Coronary artery (tissue), 2 donors: ENCODE measurements at places on chromosomes 4 and X.

DNA sequence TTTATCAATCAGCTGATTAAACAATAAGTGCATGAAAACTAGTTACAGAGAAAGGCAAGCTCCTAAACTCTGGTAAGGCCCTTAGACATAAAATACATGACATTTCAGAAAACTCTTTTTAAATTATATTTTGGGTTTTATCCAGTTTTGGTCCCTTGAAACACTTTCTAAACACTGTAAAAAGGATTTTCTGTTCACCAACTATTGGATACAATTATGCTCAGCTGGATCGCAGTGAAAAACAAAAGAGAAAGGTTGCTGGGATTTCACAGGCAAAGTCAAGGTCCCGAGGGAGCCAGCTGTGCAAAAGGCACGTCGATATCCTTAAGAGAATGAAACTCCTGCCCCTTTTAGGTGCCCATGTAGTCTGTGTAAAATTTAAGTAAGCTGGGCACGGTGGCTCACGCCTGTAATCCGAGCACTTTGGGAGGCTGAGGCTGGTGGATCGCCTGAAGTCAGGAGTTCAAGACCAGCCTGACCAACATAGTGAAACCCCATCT lies 1018.4 kb upstream of the INTU start:
- DNase-seq: no peak

DNA sequence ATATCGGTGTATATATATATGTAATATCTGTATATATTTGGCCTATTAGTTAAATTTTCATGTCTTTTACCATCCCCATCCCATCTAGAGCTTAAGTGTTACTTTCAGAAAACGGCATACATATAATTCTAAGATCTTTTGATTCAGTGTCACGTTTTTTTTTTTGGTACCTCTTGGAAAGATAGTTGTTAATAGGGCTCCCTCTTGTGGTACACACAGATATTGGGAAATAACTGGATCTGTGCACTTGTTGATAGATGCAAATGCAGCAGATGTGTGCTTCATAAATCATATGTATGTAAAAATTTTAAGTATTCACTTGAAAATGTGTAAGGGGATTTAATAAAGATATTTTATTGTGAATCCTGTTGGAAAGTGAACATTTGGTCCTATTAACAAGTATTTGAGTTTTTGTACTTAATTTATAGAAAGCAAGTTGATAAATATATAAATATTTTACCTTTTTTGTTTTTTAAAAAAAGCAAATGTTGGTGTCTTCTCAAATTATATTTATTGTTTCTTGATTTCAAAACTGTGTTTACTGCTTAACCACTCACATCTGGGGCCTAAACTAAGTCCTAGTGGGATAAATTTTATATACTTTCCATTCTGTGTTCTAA lies 74.7 kb downstream of the PAQR3 start:
- DNase-seq: no peak

- DNase-seq: no peak
Observed at GRCh38 chr4:158811704-158812103, 42.9 kb downstream of the FNIP2 start.

GRCh38 chrX:24988314-24988713 lies 27.5 kb downstream of the ARX start:
- no peak for DNase-seq

GRCh38 chr4:1604706-1605205 lies 79.4 kb downstream of the FAM53A start:
- DNase-seq: no peak

GRCh38 chrX:150298841-150299551 lies 64.1 kb upstream of the MAMLD1 start:
- no peak for DNase-seq

GRCh38 chr4:1318046-1318375 lies 28.3 kb downstream of the MAEA start:
- DNase-seq: no peak

DNA sequence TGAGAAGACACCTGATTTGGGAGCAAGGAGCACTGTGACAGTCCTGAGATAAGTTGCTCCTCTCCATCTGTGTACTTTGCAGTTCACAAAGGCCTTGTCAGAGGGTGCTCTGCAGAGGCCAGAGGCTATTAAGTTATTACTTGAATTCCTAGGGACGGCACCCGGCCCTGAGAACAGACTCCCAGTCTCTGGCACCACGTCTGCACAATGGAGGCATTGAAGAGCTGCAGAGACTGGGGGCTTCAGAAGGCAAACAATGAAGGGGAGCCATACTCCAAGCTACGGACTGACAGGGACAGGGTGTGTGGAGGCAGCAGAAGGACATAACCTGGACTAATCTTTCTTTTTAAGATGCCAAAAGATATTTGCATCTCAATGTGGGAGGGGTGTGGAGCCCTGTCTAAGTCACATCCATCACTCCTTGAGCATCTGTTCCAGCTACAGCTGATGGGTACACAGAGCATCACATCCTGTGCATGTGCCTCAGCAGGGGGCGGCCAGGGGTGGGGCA lies 11.5 kb downstream of the RASGEF1B start:
- DNase-seq: no peak

GRCh38 chr4:125956276-125956675 lies 641.5 kb downstream of the FAT4 start:
- DNase-seq: no peak

DNA sequence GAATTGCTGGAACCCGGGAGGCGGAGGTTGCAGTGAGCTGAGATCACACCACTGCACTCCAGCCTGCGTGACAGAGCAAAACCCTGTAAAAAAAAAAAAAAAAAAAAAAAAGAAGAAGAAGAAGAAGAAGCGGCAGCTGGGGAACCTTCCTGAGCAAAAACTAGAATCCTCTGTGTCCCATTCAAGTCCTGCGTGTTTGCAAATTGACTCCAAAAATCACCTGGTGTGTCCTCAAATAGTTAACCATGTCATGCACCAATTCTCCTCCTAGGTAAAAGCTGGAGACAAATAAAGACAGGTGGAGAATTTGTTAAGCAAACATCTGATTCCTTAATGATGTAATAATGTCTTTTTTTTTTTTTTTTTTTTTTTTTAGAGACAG lies 31.9 kb upstream of the ASMTL start:
- no peak for DNase-seq

- DNase-seq: no peak
Observed at GRCh38 chrX:15790769-15791290, 546 bp downstream of the ZRSR2 start.

DNA sequence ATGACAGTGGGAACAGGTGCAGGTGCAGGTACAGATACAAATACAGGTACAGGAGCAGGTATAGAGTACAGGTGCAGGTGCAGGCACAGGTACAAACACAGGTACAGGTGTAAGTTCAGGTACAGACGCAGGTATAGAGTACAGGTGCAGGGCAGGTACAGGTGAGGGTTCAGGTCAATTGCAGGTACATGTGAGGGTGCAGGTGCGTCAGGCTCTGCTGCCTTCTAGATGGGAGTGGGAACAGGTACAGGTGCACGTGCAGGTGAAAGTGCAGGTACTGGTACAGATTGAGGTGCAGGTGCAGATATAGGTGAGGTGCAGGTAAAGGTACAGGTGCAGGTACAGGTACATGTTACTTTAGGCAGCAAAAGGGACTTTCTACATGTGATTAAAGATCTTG lies 85.7 kb downstream of the CRLF2 start:
- no peak for DNase-seq
